ENCODE measurements at places on chromosomes 13 and 19.

DNA sequence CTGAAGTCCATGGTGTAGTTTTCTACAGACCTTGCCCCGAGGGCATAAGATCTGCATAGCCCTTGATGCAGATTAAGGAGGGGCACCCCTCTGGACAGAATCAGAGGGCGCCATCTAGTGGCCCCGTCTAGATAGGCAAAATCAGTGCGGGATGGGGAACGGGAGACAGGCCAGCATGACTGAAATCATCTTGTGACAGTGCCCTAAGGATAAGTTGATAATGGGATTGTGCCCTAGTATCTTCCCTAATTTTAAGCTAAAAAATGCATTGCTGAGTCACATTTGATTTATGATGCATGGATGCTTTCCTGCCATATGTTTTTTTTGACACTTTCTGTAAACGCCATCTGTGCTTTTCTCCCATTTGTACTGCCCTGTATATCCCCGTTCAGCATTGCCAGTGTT, 19.0 kb upstream of the GPI start:
- peak; percentile 89 for DNase-seq

DNA sequence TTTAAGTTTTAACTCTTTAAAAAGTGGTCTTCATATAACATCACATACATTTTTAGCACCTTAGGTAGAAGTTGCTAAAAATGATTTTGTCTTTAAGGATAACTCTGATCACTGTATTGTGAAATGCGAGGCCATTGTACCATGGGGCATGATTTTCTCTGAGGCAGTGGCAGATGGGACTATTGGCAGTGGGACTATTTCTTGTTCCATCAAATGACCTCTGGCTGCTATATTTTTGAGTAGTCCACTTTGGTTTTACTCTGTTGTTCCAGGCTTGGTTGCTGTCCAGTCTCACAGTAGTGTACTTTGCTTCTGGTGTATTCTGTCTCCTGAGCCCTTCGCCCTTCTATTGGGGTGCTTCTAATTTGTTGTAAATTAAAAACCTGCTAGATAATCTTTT, 156.5 kb downstream of the ATP8A2 start:
- no peak for DNase-seq

DNA sequence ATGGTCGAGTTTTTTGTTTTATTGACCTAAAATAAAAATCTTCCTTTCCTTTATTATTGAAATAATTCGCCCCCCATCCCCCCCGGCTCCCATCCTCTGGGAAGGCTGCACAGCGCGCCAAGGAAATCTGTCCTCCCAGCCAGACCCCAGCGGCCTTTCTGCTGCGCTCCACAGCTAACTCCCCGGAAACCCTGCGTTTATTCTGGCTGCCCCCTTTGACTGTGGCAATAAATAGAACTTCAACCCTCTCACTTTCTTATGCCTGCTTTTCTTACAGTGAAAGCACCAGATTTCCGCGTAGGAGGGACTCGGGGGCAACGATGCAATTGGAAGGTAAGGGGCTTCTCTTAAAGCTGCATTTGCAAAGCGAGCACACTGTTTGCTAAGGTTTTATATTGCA, 9.7 kb upstream of the C19orf12 start:
- DNase-seq: no peak

GRCh38 chr19:556611-557382, 12.9 kb downstream of the GZMM start:
- no peak for DNase-seq

- no peak for DNase-seq
Measured at GRCh38 chr13:51052581-51052980, 58.5 kb downstream of the C13orf42 start.

GRCh38 chr13:43988302-43988701, 108.6 kb downstream of the LACC1 start:
- no peak for DNase-seq

- DNase-seq: no peak
Measured at GRCh38 chr13:93709506-93710244, 483.1 kb downstream of the GPC6 start.
